Activated naive CD8-positive, alpha-beta T cell treated with anti-CD3 and anti-CD28 coated beads for 36 hours (primary cell): ENCODE measurements at places on chromosomes 2 and 18. TPM values are rescaled to one million over a fixed set of nuclear protein-coding genes. Genes with fewer than 3 reads are reported as not detected.

Gene KIF5C
- 15.3 TPM for total RNA-seq

- H3K4me3 ChIP-seq, result no peak overlapping the region
- no peaks in the 10 kb centered on the region for H3K4me1 ChIP-seq
- DNase-seq, result no peak
- H3K27me3 ChIP-seq, result no peaks in the 10 kb centered on the region
These were observed 31.1 kb downstream of the YPEL5 start for GRCh38 chr2:30177956-30178355.

- H3K27me3 ChIP-seq, result peaks cover 18% of the 10 kb centered on the region
- H3K36me3 ChIP-seq, result no peaks in the 10 kb centered on the region
- no peak for DNase-seq
- no peaks in the 10 kb centered on the region for H3K4me1 ChIP-seq
- H3K4me3 ChIP-seq, result no peak overlapping the region
These were observed 156.8 kb downstream of the TMEM200C start for GRCh38 chr18:5738526-5738925.

DNA sequence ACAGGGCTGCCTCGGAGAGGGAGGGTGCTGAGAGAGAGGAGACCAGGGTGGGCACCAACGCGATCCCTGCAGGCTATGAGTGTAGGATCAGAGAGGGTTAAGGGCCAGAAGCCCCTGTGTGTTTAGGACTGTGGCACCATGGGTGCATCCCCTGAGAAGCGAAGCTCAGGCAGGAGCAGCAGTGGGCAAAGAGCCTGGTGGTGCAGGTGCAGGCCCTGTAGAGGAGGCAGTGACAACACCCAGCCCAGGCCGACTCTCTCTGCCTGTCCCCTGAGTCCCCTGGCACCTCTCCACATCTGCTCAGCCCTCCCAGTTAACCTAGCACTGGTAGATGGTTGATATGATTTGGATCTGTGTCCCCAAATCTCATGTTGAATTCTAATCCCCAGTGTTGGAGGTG, 139.8 kb downstream of the RNF152 start:
- no peaks in the 10 kb centered on the region for H3K36me3 ChIP-seq
- H3K4me1 ChIP-seq, result no peaks in the 10 kb centered on the region
- peaks cover 14% of the 10 kb centered on the region for H3K27me3 ChIP-seq
- no peak overlapping the region for H3K4me3 ChIP-seq
- H3K27ac ChIP-seq, result no peak overlapping the region

Gene UGT1A5
- total RNA-seq, result not detected

DNA sequence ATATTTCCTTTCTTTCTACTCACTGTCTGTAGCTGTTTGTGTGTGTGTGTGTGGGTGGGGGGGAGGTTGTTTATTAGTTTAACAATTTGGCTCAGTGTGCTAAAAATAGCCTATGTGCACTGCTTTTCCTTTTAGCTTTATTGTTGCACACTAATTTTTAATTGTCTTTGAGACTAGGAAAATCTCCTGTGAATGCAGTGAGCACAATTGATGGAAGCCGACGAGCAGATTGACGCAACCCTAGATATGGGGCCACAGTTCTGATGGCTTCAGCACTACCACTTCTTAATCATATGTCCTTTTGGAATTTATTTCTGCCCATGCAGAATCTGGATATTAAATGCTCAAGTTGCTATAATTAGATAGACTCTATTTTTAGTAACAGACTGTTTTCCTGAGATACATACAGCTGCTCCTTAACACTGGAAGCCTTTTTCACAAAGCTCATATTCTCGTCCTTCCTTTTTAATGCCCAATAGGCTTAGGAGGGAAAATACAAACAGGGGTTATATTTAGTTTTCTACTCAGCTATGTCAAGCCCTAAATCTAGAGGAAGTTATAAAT, 109.1 kb downstream of the IRS1 start:
- H3K27me3 ChIP-seq, result peaks cover 35% of the 10 kb centered on the region
- H3K27ac ChIP-seq, result no peak overlapping the region
- no peaks in the 10 kb centered on the region for H3K36me3 ChIP-seq
- DNase-seq, result no peak

Gene NT5DC4
- total RNA-seq, result not detected

- H3K4me3 ChIP-seq, result no peak overlapping the region
- H3K27ac ChIP-seq, result no peak overlapping the region
- H3K4me1 ChIP-seq, result peaks cover 20% of the 10 kb centered on the region
These were observed 43.9 kb upstream of the KCNF1 start for GRCh38 chr2:10867692-10868420.

GRCh38 chr18:25187521-25188192, 164.3 kb downstream of the ZNF521 start:
- H3K4me3 ChIP-seq, result no peak overlapping the region
- H3K36me3 ChIP-seq, result no peaks in the 10 kb centered on the region
- H3K4me1 ChIP-seq, result no peaks in the 10 kb centered on the region
- H3K27me3 ChIP-seq, result no peaks in the 10 kb centered on the region

- H3K27ac ChIP-seq, result no peak overlapping the region
- H3K4me3 ChIP-seq, result no peak overlapping the region
- no peak for DNase-seq
- H3K27me3 ChIP-seq, result peaks cover 15% of the 10 kb centered on the region
These were observed 114.3 kb upstream of the ARL4C start for GRCh38 chr2:234611209-234611608.

Gene DSC3
- total RNA-seq, result 0.56 TPM

DNA sequence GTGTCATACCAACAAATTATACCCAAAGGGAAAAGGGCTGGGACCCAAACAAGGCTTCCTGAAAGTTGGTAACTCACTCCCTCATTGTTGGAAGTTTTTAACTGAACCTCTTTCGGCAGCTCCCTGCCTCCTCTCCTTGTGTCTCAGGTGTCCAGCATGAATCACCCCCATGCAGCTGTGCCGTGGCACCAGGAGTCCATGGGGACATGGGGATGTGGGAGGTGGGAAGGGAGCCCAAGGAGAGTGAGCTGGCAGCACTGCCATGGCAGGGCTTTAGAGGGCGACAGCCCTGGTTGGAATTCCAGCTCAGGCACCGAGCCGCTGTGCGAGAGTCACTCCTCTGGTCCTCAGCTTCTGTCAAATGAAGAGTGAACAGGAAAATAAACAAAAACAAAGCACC, 12.5 kb upstream of the GYPC start:
- H3K4me1 ChIP-seq, result peaks cover 11% of the 10 kb centered on the region
- no peaks in the 10 kb centered on the region for H3K36me3 ChIP-seq
- DNase-seq, result no peak
- H3K27ac ChIP-seq, result no peak overlapping the region
- no peak overlapping the region for H3K4me3 ChIP-seq

Gene CACNB4
- 0.56 TPM for total RNA-seq

DNA sequence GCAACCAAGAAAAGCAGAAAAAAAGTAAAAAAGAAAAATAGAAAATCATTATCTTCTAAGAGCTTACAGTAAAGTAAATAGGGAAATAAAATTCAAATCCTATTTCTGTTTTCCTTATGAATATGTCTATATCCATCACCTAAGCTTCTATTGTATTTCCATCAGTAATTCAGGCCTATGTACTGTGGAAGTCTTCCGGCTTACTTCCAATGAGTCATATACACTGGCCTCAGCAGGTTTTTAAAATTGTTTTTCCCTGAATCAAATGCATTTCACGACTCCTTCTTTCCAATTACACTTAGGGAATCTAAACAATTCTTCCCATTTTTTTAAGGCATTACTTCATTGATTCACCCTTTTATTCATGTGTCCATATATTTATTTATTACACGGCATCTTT, 164.7 kb downstream of the CCDC102B start:
- H3K27ac ChIP-seq, result no peak overlapping the region
- no peaks in the 10 kb centered on the region for H3K4me1 ChIP-seq
- H3K27me3 ChIP-seq, result no peaks in the 10 kb centered on the region
- no peak overlapping the region for H3K4me3 ChIP-seq
- H3K36me3 ChIP-seq, result no peaks in the 10 kb centered on the region

DNA sequence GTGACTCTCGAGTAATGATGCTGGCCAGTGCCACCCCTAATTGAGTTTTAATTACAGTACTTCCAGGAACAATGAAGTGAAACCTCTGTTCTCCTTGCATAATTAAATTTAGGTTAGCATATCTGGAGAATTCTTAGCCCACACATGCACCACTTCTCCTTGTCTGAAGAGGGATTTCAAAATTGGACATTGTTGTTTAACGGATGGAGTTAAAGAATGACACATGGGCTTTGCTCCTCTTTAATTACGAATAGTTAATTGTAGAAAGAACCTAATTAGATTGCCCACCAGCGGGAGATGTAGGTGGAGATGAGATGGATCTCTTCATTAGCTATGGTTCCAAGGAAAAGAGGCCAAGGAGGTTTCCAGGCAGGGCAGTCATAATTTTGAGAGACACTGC, 33.1 kb upstream of the EN1 start:
- H3K27ac ChIP-seq, result no peak overlapping the region
- H3K4me1 ChIP-seq, result peaks cover 9% of the 10 kb centered on the region
- peaks cover 40% of the 10 kb centered on the region for H3K27me3 ChIP-seq
- DNase-seq, result no peak
- no peak overlapping the region for H3K4me3 ChIP-seq

- H3K27ac ChIP-seq, result no peak overlapping the region
- peaks cover 12% of the 10 kb centered on the region for H3K27me3 ChIP-seq
- DNase-seq, result no peak
These were observed 41.8 kb downstream of the ASAP2 start for GRCh38 chr2:9248363-9248762.

Gene CDCA7
- total RNA-seq, result 79.4 TPM

- H3K4me3 ChIP-seq, result no peak overlapping the region
- H3K27me3 ChIP-seq, result no peaks in the 10 kb centered on the region
- H3K27ac ChIP-seq, result no peak overlapping the region
- DNase-seq, result no peak
- no peaks in the 10 kb centered on the region for H3K4me1 ChIP-seq
These were observed 166.6 kb downstream of the XIRP2 start for GRCh38 chr2:167054881-167055280.

DNA sequence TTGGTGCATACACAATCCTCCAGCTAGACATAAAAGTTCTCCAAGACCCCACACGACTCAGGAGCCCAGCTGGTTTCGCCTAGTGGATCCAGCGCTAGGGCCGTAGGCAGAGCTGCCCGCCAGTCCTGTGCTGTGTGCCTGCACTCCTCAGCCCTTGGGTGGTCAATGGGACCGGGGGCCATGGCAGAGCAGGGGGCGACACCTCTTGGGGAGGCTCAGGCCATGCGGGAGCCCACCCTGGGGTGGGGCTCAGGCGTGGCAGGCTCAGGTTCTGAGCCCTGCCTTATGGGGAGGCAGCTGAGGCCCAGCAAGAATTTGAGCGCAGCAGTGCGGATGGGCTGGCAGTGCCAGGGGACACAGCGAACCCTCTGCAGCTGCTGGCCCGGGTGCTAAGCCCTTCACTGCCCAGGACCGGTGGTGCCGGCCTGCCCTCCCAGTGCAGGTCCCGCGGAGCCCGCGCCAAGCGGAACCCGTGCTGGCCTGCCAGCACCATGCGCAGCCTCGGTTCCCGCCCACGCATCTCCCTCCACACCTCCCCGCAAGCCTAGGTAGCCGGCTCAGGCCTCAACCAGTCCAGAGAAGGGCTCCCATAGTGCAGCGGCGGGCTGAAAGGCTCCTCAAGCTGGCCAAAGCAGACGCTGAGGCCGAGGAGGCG, 1566.6 kb upstream of the SLC39A10 start:
- H3K36me3 ChIP-seq, result no peaks in the 10 kb centered on the region
- DNase-seq, result no peak
- no peak overlapping the region for H3K27ac ChIP-seq
- H3K4me1 ChIP-seq, result no peaks in the 10 kb centered on the region

DNA sequence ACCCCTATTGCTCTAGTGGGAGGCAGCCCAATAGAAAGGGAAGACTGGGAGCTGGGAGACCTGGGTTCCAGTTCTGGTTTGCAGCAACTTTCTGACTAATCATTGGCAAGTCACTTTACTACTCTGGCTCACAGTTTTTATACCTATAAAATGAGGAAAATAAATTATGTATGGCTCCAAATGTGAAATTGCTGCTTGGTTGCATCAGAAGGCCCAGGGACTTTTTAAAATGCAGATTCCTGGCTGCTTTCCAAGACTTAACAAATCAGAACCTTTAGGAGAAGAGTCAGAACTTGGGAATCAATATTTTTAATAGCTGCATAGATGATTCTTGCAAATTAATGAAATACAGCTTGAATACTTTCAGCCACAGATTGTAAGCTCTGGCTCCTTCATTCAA, 943.9 kb downstream of the EPHA4 start:
- H3K4me1 ChIP-seq, result no peaks in the 10 kb centered on the region
- no peak for DNase-seq
- H3K27me3 ChIP-seq, result no peaks in the 10 kb centered on the region

DNA sequence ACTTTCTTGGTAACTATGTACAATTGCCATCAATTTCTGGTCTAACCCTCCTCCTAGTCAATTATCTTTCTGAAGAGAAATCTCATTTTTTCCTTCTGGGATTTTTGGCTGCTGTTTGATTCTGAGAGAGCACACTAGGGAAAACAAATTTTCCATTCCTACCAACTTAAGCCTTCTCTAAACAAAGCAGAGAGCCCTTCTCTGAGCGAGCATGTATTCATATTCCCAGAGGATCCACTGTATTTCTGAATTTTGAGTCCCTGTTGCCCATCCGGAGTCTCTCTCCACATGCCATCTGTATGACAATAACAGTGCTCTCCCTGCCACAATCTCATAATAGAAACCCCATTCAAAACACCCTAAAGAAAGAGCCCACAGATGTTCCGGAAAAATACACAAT, 78.5 kb downstream of the MAIP1 start:
- peaks cover 11% of the 10 kb centered on the region for H3K27me3 ChIP-seq
- H3K36me3 ChIP-seq, result no peaks in the 10 kb centered on the region
- H3K4me3 ChIP-seq, result no peak overlapping the region
- DNase-seq, result no peak
- no peak overlapping the region for H3K27ac ChIP-seq

DNA sequence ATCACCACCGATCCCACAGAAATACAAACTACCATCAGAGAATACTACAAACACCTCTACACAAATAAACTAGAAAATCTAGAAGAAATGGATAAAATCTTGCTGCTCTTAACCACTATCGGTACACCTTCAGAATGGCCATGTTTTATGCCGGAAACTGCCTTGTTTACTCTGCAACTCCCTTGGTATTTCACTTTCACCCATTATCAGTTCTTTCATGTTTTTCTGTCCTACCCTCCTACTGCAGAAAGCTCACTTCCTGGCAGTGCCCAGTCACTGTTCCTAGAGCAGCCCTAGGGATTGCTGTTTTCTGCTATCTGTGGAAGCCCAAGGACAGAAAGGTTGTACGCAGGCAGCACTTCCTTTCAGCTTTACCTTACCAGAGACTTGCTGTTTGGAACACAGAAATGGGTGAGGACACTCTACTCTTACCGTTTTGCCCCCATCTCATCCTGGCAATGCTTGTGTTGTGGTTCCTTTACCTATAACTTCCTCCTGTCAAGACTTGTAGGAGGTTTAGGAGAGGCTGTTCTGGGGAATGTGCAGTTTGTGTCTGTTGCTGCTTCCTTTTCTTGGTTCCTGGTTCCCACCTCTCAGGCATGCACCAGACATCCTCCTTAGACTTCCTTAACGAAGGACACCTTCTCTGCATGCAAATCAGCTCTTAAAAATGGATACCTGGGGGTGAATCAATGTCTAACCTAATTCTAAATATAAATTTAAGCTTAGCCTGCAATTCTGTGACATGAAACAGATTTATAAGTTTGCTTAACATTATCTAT, 394.4 kb downstream of the SPAG16 start:
- DNase-seq, result no peak
- no peaks in the 10 kb centered on the region for H3K27me3 ChIP-seq
- H3K27ac ChIP-seq, result no peak overlapping the region
- no peak overlapping the region for H3K4me3 ChIP-seq
- peaks cover 2% of the 10 kb centered on the region for H3K36me3 ChIP-seq
- H3K4me1 ChIP-seq, result no peaks in the 10 kb centered on the region
